ENCODE measurements at places on chromosomes 1 and 21.

DNA sequence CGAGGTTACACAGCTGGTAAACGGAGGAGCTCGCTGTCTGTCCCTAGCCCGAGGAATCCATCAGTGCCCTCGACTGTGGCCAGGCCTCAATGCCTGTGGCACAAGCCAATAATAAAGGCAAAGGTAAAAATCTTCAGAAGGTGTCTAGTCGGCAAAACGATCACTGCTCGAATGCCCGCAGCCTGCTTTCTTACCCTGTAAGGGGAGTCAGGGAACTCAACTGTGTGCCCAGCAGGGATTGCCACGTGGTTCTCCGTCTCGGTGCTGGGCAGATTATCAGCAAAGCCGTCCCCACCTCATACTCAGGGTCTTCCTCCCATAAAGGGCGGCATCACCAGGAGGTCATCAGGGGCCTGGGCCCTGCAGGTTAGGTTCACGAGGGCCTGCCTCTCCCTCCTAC is 103.4 kb downstream of the PAX7 start:
- no peak for DNase-seq

DNA sequence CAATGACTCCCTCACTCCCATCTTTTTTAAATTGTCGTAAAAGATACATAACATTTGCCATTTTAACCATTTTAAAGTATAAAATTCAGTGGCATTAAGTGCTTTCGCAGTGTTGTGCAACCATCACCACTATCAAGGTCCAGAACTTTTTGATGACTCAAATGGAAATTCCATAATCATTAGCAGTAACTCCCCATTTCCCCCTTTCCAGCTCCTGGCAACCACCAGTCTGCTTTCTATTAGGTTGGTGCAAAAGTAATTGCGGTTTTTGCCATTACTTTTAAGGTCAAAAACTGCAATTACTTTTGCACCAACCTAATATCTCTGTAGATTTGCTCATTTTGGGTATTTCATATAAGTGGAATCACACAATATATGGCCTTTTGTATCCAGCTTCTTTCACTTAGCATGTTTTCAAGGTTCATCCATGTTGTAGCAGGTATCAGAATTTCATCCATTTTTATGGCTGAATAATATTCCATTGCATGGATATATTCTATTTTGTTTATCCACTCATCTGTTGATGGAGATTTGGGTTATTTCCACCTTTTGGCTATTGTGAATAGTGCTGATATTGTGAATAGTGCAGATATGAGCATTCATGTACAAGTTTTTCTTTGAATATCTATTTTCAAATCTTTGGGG is 159.7 kb downstream of the HIVEP3 start:
- DNase-seq = peak; percentile 77

- DNase-seq = peak; percentile 81
Measured at GRCh38 chr21:15058854-15059263, 5.9 kb downstream of the NRIP1 start.

DNA sequence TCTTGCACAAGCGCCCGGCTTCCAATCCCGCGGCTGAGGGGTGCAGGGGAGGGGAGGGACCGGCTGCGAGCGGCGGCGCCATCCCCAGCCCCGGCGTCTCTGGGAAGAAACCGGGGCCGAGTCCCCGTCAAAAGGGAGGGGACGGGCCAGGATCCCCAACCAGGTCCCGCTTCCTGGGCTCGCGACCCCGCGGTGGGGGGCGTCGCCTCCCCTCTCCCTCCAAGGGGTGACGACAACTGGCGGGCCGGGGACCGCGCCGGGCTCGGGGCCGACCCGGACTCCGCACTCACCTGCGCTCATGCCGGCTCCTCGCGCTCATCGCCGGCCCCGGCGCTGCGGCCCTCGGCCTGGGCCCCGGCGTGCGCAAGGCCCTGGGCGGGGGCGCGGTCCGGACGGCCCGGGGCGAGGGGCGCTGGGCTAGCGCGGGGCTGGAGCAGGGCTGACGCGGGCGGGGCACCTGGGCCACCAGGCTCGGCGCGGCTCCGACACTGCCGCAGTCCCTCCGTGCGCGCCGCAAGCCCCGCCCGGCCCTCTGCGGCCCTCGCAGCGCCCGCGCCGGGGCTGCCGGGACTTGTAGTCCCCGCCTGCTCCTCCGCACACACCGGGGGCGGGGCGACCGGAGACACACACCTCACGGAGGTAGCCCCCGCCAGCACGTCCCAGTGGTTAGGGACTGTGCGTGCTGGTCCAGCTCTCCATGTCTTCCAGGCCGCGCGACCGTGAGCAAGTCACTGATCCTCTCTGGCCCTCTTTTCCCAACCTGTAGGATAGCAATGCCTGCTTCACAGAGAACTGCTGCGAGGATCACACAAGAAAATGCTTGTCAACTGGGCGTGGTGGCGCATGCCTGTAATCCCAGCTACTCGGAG is at the start of gene ATP13A2:
Gene ATP13A2, minus strand, starts transcription at position 490 of the 869 bp plus-strand sequence. Its CDS starts 190 bp downstream, at position 300.
- DNase-seq = peak; percentile 66

DNA sequence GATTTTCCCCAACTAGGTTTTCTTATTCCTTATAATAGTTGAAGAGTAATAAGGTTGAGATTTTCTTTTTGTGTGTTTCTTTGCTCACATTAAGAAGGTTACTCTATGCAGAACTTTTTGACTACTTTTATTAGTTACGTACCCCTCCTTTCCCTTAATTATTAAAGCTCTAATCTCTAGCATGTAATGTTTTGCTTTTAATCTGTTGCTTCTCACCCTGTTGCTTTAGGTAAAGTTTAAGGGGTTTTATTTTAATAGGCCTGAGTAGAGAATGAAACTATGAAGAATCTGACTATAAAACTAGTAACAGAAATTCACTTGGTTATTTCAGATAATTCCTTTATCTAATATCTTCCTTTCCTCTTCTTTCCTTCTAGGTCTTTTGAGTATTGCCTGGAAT is 53.4 kb downstream of the POU2F1 start:
- DNase-seq = no peak

DNA sequence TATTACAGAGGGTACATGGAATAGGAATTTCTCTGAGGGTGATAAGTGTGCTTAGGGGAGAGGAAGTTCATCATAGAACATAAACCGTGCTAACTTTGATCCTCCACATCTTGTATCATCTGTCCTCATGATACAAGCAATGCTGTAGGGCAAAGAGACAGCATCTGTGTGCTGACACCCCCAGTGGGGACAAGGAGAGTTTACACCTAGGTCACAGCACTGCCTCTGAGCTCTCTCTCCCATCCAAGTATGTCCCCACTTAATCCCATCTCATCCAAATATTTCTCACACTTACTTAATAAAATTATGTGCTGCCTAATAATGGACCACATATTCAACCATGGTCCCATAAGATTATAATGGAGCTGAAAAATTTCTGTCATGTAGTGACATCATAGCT is 4.3 kb upstream of the TEDDM1 start:
- no peak for DNase-seq

DNA sequence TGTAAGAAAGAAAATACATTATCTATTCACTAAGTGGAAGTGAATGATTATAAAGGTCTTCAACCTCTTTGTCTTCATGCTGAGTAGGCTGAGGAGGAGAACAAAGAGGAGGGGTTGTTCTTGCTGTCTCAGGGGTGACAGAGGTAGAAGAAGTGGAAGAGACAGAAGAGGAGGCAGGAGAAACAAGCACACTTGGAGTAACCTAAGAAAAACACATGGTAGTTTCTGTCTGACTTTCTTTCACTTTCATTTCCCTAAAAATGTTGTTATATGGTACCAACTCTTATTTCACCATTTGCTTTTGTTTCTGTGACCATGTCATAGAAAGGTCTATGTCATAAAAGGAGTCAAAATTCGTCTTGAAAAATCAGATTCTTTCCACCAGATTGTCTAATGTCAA is 696.6 kb upstream of the BRINP3 start:
- DNase-seq = peak; percentile 18

DNA sequence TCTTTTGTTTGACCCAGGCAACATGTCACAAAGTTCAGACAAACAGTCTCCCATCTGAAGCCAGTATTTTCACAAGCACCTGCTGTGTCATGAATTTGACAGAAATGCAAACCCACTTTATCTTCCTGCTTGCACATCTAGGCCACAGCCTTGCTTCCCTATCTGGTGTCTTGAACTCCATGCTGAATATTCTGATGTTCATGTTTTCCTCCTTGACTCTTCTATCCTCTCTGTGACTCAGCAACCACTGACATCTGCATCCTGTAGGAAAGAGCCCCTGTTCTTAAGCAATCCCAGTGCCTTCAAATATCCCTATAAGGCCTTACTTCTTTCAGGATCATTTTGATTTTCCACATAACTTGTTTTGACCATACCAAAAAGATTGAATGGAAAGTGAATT is 6.5 kb downstream of the CD55 start:
- DNase-seq = peak; percentile 58

GRCh38 chr1:166182281-166182680 is 15.5 kb upstream of the FAM78B start:
- DNase-seq = no peak

GRCh38 chr21:41139951-41140350 is 28.0 kb upstream of the BACE2 start:
- no peak for DNase-seq

- DNase-seq = peak; percentile 35
Measured at GRCh38 chr1:202553560-202554038, 156.7 kb downstream of the SYT2 start.

DNA sequence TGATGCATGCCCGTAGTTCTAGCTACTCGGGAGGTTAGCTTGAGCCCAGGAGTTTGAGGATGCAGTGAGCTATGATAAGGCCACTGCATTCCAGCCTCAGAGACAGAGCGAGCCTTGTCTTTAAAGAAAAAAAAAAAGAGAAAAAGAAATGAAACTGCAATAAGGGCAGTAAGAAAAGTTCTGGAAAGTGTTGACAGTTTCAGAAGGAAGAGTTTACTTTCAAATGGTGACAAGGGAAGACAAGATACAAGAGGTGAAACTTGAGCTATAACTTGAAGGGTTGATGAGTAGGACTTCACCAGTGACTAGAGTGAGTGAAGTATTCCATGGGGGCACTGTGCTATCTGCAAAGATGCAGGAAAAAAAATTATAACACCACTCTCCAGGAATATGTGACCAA is 125.0 kb downstream of the AKT3 start:
- no peak for DNase-seq

- DNase-seq = no peak
Measured at GRCh38 chr1:89104687-89105086, 21.2 kb downstream of the GBP2 start.

- no peak for DNase-seq
Measured at GRCh38 chr1:19619697-19620384, 24.3 kb upstream of the NBL1 start.

DNA sequence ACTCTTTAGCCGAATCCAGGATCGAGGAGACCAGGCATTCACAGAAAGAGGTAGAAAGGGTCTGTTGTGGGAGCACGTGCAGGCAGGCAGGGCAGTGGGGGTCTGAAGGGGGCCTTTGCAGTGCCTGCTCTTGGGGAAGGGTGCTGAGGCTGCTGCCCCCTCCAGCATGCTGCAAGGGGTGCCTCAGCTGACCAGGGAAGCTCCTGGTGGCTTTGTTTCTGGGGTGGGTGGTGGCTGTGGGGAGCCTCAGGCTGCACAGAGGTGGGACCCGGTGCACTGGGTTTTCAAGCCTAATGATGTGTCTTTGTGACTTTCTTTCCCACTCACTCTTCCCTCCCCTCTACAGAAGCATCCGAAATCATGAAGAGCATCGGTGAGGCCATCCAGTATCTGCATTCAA is 41.5 kb upstream of the IL19 start:
- DNase-seq = no peak

DNA sequence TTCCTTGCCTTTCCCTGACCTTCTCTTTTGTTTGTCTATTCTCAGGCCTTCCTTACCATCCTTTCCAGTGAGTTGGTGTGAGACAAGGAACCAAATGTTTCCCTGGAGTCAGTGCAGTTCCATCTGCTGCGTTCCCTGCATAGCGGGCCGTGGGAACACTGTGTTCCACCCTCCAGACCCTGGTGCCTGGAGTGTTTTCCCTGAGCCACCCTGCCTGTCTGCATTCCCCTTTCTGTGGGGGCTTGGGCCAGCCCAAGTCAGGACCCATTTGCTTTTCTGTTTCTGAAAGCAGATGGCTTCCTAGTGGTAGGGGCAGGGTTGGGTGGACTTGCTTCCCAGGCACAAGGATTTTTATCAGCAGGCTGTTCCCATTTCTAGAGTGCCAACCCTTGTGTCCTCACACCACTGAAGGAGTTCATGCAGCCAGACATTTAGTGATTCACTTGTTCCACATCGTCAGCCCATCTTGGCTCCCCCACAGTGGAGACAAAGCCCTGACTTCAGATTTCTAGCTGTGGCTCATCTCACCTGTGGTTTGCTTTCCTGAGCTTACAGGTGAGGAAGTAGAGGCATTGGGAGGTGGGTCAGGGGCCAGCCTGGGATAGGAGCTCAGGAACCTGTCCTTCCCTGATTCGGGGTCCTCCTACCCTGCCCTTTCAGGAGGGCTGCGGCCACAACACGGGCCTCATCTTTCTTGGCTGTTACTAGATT is 14.1 kb upstream of the MYOG start:
- no peak for DNase-seq

- peak; percentile 70 for DNase-seq
Measured at GRCh38 chr1:219422811-219423598, 189.9 kb downstream of the ZC3H11B start.

- peak; percentile 1 for DNase-seq
Measured at GRCh38 chr21:34274001-34274400, 89.8 kb upstream of the KCNE2 start.

DNA sequence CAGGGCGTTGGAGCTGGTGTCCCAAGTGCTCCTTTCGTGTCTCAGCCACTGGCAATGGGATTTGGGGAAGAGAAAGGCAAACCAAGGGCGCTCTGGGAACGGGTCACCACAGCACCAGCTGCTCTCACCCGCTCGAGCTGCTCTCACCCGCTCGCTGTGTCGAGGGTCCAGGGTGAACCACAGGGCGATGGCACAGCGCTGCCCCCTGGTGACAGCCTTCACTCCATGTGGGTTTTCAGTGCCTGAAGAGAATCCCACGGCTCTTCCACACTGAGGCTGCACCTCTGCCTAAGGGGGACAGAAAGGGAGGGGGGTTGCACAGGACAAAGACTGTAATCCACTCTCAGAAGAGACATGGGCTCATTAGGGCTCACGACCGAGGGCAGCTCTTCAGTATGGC is 7.1 kb upstream of the CLDN19 start:
- no peak for DNase-seq
